ENCODE measurements at places on chromosomes 3 and 15.

GRCh38 chr3:112721231-112721630 lies 80.3 kb upstream of the CCDC80 start:
- no peak for DNase-seq

DNA sequence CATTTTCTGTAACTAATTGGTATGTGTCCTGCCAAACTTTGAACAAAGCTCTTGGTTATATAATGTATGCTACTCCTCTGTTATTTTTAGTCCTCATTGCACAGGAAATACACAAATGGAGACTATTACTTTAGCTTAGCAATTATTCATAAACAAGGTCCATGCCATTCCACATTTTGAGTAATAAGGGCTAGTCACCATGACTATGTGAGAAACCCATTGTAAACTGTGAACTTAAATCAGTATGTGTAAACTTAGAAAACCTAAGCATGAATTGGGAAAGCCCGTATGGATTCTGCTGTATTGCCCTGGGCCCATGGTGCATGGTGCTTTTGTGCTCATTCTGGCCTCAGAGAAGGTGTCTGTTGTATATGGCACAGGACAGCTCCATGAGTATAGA lies 100.3 kb downstream of the HCN4 start:
- no peak for DNase-seq

DNA sequence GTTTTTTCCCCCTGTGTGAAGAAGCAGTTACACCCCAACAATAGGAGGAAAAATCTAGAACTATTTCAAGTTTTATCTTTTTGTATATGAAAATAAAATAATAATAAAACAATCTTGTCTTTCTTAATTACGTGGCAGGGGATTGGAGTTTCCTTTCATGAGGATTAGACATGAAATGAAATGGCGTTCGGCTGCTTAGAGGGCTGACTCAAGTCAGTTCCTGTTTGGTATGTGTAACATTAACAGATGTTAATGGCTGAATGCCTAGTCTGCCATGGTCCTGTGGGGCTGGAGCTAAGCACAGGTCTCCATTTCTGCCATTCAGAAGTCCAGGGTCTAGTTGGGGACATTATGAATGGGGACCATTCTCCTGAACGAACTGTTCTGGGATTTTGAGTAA lies 3.1 kb upstream of the EXOG start:
- no peak for DNase-seq

DNA sequence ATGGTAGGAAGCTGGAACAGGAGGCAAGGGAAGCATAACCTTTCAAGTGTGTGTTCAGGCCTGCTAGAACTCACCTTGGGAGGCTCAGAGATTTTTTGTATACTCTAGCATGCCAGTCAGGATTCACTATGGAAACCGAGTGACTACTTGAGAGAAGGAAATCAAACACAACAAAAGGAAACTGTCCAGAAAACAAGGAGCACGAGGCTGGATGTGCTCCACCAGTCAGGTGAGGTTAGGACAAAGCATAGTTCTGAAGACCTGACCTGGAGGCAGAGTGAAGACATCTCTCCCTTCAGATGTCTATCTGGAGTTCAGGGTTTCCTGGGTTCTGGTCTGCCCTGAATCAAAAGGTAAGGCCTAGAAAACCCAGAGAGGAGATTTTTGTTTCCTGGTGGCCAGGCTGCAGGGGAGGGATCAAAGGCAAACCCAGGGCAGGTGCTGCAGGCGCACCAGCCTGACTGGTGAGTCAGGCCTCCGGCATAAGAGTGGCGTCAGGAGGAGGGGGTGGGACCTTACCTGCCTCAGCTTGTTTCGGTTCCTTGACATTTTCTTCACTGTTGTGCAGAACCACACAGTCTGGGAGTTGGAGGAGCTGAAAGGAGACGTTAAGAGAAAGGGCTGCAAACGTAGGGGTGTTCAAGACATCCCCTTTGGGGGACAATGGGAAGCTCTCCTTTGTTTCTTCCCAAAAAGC lies 52.2 kb upstream of the OSBPL11 start:
- DNase-seq: no peak

DNA sequence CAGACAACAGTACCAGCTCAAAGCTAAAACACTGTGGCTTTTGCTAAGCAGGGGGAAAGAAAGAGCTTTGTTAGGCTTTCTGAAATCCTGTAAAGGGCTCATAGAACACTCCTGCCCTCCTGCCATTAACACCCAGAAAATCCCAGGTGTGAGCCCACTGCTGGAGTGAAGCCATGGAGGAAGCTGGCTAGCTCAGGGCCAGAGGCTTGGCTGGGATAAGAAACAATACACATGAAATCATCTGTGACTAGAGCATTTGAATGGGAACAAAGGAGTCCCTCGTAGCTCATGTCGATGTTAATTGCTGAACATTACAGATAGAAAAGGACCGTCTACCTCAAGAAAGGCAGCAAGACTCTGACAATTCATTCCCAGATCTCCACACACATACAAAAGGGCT lies 23.5 kb downstream of the RUVBL1 start:
- no peak for DNase-seq

- DNase-seq: no peak
Measured at GRCh38 chr3:121659586-121659985, 1.1 kb downstream of the HCLS1 start.

GRCh38 chr15:61011576-61012336 lies 217.3 kb downstream of the RORA start:
- DNase-seq: no peak

DNA sequence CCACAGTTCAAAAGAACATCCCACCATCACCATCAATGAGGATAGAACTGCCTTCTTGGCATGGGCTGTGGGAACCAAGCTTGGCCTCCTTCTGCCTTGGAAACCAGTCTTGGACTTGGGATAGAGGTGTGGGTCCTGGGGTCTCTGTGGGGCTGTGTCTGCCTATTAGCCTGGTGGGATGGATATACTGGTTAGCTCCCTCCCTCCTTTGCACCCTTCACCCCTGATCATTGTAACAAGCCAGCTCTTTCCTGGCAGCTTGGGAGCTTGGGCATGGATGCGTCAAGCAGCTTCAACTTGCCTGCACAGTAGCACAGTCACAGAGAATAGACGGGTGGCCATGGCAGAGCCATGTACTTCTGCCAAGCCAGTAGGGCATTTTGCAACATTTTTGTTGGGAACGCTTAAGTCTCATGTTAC lies 65.2 kb downstream of the SMAD6 start:
- DNase-seq: no peak

DNA sequence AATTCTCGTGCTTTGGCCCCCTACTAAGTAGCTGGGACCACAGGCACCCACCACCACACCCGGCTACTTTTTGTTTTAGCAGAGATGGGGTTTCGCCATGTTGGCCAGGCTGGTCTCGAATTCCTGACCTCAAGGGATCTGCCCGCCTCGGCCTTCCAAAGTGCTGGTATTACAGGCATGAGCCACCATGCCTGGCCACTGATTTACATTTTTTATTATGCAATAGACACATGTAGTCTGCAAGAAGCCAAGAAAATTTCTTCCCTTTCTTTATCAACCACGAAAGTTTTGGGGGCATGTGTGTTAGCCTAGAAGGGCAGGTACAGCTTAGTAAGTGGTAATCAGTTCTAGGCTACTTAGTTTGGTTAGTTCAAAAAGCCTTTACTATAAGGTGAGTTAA lies 51.1 kb downstream of the LRRFIP2 start:
- DNase-seq: no peak

- no peak for DNase-seq
Measured at GRCh38 chr15:24933716-24934115, 21.1 kb upstream of the SNRPN start.

DNA sequence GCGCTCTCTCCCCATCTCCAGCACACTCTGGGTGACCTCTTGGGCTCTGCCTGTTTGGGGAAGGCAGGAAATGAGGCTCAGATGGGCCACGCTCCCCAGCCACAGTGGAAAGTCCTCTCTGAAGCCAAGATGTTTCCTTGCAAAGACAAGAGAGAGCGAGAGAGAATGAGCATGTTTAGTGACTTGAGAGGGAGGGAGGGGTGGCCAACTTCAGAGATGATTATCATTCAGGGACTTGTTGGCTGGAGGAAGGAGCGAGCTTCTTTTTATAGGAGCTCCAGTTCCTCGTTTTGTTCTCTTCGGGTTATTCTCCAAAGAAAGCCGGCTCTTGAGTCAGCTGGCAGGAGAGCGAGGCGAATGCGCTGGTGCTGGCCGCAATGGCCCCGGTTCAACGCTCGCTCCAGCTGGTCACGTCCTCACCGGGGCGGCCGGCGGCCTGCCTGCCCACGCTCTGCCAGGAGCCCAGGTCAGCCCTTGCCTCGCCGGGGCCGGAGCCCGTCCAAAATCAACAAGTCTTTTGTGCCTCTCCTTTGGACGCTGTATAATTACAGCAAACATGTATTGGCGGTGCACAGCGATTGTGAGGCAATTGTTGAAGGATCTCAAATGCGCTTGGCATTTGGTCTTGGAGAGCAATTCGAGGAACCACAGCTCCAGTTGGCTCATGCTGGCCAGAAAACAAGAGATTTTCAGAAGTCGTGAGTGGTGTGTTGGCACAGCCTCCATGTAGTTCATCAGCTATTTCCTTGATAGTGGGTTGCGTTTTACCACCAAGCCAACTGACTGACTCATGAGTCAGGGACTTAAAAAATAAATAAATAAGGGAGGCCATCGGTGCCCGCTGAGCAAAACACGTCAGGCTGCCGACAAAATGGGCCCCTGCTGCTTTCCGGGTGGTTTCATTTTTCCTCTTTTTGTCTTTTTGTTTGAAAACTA lies 288.6 kb downstream of the UACA start:
- DNase-seq: peak; percentile 65

- no peak for DNase-seq
Measured at GRCh38 chr3:60085649-60086048, 1035.8 kb upstream of the CFAP20DC start.

DNA sequence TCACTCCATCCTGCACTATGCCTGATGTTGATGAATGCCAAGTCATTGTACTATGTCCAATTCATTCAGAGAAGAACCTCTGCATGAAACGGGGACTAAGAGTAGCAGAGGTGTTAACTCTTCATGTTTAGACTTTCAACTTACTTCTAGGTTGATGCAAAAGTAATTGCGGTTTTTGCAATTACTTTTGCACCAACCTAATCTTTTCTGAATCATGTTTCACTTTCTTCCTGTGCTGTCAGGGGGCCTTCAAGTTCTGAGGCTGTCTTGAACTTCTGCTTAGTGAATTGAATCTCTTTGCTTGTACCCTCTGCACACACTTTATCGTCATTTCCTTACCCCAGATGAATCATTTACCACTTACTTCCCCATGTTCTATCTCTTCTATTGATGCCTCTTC lies 636.2 kb downstream of the NAALADL2 start:
- no peak for DNase-seq

DNA sequence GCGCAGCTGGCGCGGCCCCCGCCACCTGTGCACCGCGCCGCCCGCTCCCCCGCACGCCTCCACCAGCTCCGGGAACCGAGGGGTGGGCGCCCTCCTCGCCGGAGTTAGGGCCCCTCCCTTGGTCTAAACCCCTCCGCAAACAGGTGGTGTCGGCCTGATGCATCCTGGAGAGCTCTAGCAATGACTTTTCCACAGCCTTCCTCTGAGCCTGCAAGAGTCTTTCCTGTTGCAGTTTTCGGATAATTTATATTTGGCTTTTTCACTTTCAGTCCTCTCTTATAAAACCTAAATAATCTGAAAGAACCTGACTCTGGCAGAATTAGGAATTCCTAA lies 334 bp upstream of the IGSF11 start:
- no peak for DNase-seq

- no peak for DNase-seq
Measured at GRCh38 chr3:81958972-81959640, 197.7 kb upstream of the GBE1 start.

- no peak for DNase-seq
Measured at GRCh38 chr3:170307671-170308405, 49.7 kb upstream of the SKIL start.

- DNase-seq: no peak
Measured at GRCh38 chr15:65068403-65068788, 605 bp upstream of the RASL12 start.

- no peak for DNase-seq
Measured at GRCh38 chr3:169305460-169305859, 358.1 kb downstream of the MECOM start.

DNA sequence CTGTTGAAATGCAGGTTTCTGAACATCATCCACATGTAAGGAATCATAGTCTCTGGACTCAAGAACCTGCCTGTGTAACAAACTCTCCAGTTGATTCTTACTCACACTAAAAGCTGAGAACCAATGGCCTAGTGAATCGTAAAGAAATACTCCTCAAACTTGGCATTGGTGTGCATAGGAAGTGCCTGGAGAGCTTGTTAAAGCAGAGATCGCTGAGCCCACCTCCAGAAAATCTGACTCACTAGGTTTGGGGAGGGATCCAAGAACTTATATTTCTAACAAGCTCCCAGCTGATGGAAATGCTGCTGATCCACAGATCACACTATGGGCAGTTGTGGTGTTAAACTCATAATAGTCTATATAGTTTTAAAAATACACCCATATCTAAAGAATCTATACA lies 55.8 kb upstream of the LMCD1 start:
- DNase-seq: peak; percentile 67

DNA sequence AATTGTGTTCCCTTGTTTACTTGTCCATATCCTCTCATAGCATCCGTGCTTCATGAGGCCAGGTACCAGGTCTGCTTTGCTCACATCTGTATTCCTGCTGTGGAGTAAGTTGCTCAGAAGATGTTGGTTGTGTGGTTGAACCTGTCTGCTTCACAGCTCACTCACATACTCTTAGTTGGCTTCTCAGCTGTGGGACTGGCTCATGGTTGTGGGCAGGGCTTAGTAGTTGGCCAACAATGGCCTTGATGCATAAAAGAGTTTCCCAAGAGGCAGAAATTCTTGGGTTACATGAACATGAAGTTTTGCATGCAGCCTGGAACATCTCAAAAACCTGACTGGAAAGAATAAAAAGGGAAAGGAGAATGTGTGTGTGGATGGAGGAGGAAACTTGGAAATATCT lies 17.0 kb downstream of the CELF6 start:
- no peak for DNase-seq

- no peak for DNase-seq
Measured at GRCh38 chr3:22296601-22297000, 545.6 kb upstream of the ZNF385D start.

DNA sequence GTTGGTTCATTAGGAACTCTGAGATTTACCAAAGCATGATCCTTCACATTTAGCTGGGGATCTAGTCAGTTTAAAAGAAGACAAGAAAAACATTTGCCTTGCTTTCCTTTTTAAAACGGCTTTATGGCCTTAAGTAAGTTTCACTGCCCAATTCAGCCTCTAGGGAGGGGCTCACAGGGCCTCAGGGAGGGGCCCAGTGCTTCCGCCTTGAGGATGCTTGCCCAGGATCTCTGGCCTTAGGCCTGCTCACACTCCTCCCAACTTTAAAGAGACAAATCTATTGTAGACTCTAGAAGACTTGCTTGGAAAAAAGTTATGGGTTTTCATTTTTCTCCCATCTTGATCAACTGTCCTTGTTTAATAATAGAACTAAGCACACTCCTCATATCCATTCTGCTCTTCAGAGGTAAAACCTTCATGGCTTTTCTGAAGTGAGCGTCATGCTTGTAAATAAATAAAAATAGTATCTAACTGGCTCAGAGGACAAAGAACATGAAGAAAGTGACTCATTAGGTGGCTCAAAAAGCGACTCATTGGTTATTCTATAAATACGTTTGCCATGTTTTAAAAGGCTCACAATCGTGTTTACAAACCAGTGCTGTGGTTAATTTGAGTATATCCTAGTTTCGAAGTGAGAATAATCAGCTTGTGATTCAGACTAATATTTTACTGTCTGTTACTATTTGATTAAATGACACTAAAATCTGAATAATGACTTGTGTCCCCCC lies 13.7 kb downstream of the PDHB start:
- no peak for DNase-seq

All from kidney glomerular epithelial cell (primary cell).